ENCODE measurements at places on chromosomes 7 and 10. TPM values are rescaled to one million over a fixed set of nuclear protein-coding genes. Genes with fewer than 3 reads are reported as not detected.

DNA sequence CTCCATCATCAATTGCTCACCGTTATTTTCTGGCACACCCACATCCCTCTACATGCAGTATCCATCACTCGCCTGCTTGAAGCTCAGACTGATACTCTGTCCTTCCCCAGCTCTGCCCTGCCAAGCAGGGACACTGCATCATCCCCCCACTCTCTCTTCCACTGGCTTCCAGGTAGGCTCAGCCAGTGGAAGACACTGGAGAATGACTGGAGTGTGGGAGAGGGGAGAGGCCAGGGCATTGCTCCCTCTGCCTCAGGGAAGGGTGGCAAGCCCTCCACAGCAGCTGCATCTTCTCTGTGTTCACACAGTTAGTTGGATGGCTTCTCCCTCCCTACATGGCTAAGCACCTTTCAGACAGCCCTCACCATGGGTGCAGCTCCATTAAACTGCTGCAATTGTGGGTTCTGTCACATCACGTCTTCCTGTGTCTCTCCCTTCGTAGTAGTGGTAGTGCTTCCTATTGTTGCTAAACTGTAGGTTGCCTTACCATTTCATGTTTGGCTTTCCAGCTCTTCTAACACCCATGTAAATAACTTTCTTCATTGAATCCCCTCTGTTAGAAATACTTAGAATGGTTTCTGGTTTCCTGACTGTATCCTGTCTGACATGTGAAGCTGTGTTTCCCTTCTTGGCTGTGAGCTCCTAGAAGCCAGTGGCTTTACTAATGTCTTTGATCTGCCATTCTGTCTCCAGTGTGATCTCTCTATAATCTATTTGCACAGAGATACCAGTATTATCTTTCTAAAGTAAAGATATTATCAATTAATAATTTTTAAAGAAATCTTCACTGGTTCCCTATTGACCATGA lies 483.7 kb upstream of the LRRN3 start:
- no peaks in the 10 kb centered on the region for H3K4me1 ChIP-seq
- H3K4me3 ChIP-seq, result no peak overlapping the region
- no peaks in the 10 kb centered on the region for H3K36me3 ChIP-seq

Gene CHCHD1
- 39.5 TPM for polyA plus RNA-seq

DNA sequence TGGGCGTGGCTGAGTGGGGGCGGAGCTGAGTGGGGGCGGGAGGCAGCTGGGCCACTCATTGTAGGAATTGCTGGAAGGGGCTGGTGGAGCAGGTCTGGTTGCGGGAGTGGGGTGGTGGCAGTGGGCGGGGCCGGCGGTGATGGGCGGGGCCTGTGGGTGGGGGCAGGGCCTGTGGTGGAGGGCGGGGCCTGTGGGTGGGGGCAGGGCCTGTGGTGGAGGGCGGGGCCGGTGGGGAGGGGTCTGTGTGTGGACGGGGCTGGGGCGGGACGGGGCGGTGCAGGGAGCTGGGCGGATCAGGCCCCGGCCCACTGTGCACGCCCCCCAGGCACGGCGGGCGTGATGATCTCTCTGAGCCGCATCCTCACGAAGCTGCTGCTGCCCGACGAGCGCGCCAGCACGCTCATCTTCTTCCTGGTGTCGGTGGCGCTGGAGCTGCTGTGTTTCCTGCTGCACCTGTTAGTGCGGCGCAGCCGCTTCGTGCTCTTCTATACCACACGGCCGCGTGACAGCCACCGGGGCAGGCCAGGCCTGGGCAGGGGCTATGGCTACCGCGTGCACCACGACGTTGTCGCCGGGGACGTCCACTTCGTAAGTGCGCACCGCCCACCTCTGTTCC lies 14.0 kb downstream of the SLC29A4 start:
- H3K27me3 ChIP-seq, result peaks cover 20% of the 10 kb centered on the region
- H3K4me1 ChIP-seq, result no peaks in the 10 kb centered on the region
- no peak overlapping the region for H3K27ac ChIP-seq
- no peak overlapping the region for H3K4me3 ChIP-seq
- DNase-seq, result no peak

Gene SEMA3E
- polyA plus RNA-seq, result 0.91 TPM

Gene H2BK1
- polyA plus RNA-seq, result not detected

DNA sequence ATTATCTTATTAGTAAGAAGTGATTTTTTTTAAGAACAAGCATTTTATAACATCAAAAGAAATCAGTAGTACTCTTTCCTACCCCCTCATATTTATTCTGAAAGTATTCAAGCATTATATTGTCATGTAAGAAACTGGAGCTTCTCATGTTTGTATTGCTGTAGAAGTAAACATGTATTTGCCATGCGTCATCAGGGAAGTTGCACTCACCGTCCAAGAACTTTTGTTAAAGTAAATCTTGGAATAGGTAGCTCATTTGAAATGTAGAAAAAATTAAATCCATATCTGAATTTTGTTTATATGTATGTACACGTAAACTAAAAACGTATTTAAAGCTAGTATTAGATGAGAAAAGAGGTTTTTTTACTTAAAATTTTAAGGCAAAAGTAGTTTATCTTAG lies 96.8 kb downstream of the PTEN start:
- no peaks in the 10 kb centered on the region for H3K27me3 ChIP-seq
- DNase-seq, result no peak
- H3K36me3 ChIP-seq, result peaks cover 3% of the 10 kb centered on the region

- DNase-seq, result no peak
- H3K27ac ChIP-seq, result no peak overlapping the region
- H3K27me3 ChIP-seq, result no peaks in the 10 kb centered on the region
Measured at GRCh38 chr7:140358024-140358411, 40.3 kb downstream of the SLC37A3 start.

Gene CFTR
- not detected for polyA plus RNA-seq

DNA sequence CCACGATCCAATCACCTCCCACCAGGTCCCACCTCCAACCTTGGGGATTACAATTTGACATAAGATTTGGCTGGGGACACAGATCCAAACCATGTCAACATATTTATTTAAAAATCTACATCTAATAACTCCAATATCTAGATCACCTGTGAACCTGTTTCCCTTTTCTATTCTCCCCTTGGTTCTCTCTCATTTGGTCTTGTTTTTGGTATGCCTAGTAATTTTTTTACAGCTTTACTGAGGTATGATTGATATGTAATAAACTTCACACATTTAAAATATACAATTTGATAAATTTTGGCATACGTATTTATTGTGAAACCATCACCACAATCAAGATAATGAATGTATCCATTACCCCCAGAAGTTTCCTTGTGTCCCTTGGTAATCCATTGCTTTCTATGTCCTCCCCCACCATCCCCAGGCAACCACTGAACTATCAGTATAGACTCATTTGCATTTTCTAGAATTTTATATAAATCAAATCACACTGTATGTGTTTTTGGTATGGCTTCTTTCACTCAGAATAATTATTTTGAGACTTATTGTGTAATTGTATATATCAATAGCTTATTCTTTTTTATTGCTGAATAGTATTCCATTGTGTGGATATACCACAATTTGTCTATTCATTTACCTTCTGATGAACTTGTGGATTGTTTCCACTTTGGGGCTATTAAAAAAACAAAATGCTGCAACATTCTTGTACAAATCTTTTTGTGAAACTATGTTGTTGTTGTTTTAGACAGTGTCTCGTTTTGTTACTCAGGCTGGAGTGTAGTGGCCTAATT lies 45.2 kb upstream of the NUB1 start:
- no peak overlapping the region for H3K4me3 ChIP-seq
- no peaks in the 10 kb centered on the region for H3K4me1 ChIP-seq
- H3K27ac ChIP-seq, result no peak overlapping the region
- H3K36me3 ChIP-seq, result no peaks in the 10 kb centered on the region

DNA sequence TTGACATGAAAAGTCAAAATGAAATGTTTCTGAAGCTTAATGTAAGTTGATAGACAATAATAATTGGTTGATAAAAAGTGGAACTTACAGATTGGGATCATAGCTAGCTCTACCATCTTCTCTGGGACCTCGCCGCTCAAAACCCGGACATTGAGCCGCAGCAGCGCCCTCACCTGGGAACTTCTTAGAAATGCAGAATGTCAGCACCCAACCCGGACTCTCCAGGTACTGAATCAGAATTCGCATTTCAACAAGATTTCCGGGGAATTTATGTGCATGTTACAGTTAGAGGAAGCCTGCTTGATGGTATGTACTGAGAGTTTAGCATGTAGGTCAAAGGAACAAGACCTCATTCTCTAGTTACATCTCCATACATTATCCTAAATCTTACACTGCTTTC lies 36.7 kb upstream of the ABLIM1 start:
- DNase-seq, result no peak
- no peaks in the 10 kb centered on the region for H3K27me3 ChIP-seq
- peaks cover 17% of the 10 kb centered on the region for H3K4me1 ChIP-seq

GRCh38 chr7:99265848-99266480 lies 6.7 kb upstream of the MYH16 start:
- H3K27ac ChIP-seq, result no peak overlapping the region
- peaks cover 23% of the 10 kb centered on the region for H3K4me1 ChIP-seq
- H3K4me3 ChIP-seq, result no peak overlapping the region
- no peak for DNase-seq

DNA sequence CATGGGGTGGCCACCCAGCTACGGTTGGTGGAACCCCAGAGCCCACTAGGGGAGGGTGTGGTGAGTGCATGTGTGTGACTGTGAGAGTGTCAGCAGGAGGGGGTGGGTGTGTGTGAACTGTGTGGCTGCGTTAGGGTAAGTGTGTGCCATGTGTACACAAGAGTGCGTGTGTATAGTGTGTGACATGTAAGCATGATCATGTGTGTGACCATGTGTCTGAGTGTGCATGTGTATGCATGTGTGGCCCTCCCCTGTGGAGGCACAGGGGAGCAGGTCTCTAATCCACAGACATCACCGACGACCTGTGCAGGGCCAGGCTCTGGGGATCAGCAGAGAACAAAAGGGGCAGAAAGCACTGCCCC lies 3.5 kb upstream of the CFAP46 start:
- no peaks in the 10 kb centered on the region for H3K4me1 ChIP-seq
- H3K36me3 ChIP-seq, result no peaks in the 10 kb centered on the region
- no peak for DNase-seq
- H3K27me3 ChIP-seq, result peaks cover 3% of the 10 kb centered on the region
- no peak overlapping the region for H3K27ac ChIP-seq

Gene SPDYE2B
- polyA plus RNA-seq, result not detected

DNA sequence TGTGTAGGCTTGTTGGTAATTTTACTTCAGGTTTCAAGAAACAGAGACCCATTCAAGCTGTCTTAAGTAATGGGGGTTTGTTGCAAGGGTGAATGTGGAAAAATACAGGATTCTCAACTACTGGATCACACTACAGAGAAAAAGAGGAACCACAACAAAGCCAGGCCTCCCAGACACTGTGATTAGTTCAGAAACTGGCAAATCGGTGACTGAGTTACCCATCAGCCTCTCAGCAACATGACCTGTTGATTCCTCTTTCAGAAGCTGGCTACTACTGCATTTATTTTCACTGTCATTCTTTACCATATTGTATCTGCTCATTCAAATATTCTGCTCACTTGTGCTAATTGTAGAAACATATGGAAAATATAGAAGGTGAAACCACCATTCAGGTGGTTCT lies 16.0 kb downstream of the CCDC71L start:
- H3K27me3 ChIP-seq, result no peaks in the 10 kb centered on the region
- no peak overlapping the region for H3K27ac ChIP-seq
- H3K36me3 ChIP-seq, result no peaks in the 10 kb centered on the region
- no peak for DNase-seq
- no peak overlapping the region for H3K4me3 ChIP-seq
- H3K4me1 ChIP-seq, result no peaks in the 10 kb centered on the region

Gene HSPA12A
- 8.5 TPM for polyA plus RNA-seq

Gene EPO
- 0.41 TPM for polyA plus RNA-seq

All from keratinocyte (primary cell).